CD4-positive, alpha-beta T cell treated with Interleukin-4 for 4 hours (primary cell): ENCODE measurements at places on chromosomes 7 and 10.

DNA sequence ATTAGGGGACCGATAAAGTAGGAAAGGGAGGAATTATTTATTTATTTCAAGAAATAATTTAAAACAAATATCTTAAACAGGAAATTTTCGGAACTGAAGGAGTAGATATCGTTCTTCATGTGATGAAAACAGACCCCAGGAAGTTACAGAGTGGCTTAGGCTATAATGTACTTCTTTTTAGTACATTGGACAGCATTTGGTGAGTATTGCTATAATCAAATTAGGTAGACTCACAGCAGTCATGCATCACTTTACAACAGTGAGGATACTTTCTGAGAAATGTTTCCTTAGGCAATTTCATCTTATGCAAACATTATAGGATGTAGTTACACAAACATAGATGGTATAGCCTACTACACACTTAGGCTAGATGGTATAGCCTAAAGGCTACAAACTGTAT lies 33.0 kb downstream of the FAM237B start:
- no peak for DNase-seq

DNA sequence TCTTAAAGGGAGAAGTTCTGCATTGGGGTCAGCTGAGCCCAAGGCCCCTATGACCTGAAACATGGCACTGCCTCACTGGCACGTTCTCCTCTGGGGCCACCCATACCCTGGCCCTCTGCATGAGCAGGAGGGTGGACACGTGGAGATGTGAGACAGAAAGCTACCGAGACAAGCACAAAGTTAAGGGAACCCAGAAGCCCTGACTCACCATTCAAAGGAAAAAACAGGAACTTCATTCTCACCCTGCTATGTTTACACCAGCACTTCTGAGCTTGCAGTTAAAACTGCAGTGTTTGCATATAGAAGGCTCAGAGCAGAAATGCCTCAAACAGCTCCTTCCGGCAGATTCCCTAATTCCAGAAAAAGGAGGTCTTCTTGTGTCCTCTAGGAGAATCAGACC lies 41.7 kb downstream of the DENND11 start:
- no peak for DNase-seq

GRCh38 chr10:130463104-130463875 lies 327.1 kb downstream of the GLRX3 start:
- DNase-seq: no peak

- DNase-seq: peak; percentile 61
Measured at GRCh38 chr10:60964257-60965235, 20.6 kb upstream of the RHOBTB1 start.

- DNase-seq: no peak
Measured at GRCh38 chr7:48416327-48416908, 245.2 kb downstream of the ABCA13 start.

- DNase-seq: no peak
Measured at GRCh38 chr10:2214092-2214491, 476.8 kb upstream of the ADARB2 start.

GRCh38 chr7:47771336-47771989 lies 176.8 kb downstream of the PKD1L1 start:
- no peak for DNase-seq

GRCh38 chr7:139783647-139784385 lies 6.0 kb upstream of the HIPK2 start:
- no peak for DNase-seq

- peak; percentile 11 for DNase-seq
Measured at GRCh38 chr7:832968-833424, 720 bp downstream of the SUN1 start.
